ENCODE measurements at places on chromosomes 11 and 22. TPM values are rescaled to one million over a fixed set of nuclear protein-coding genes. Genes with fewer than 3 reads are reported as not detected.

ACR gene
- total RNA-seq = not detected

OR10D3 gene
- not detected for total RNA-seq

MIF gene
- total RNA-seq = 1,160 TPM

CECR2 gene
- 0.05 TPM for total RNA-seq

NAALAD2 gene
- not detected for total RNA-seq

SIK2 gene
- 5.9 TPM for total RNA-seq

TNNI2 gene
- not detected for total RNA-seq

HEPACAM gene
- not detected for total RNA-seq

LSP1 gene
- total RNA-seq = 60.6 TPM

Measured in activated T-cell treated with anti-CD3 and anti-CD28 coated beads, Interleukin-2, amount 50 U/mL, for 4 hours (primary cell).